Smooth muscle cell of trachea (primary cell): ENCODE measurements at places on chromosomes 16 and 17. TPM values are rescaled to one million over a fixed set of nuclear protein-coding genes. Genes with fewer than 3 reads are reported as not detected.

Gene NOG
- total RNA-seq = not detected in 2 replicates

Gene FBXO39
- total RNA-seq = 0.15 TPM in 1 of 2 replicates, not detected in the other

Gene ALOXE3
- total RNA-seq = under 0.01 TPM in 1 of 2 replicates, not detected in the other

Gene ZPBP2
- total RNA-seq = not detected in 2 replicates

Gene COASY
- 18.5 and 25.1 TPM in 2 replicates for total RNA-seq

Gene PRAC1
- total RNA-seq = not detected in 2 replicates

Gene ADCY9
- 25.6 and 44.5 TPM in 2 replicates for total RNA-seq

Gene OR1A1
- total RNA-seq = not detected in 2 replicates

Gene SOST
- total RNA-seq = not detected in 2 replicates

Gene ABCC11
- 0.33 and 0.44 TPM in 2 replicates for total RNA-seq

Gene PRSS33
- not detected in 2 replicates for total RNA-seq

Gene NDEL1
- 47.8 and 55.9 TPM in 2 replicates for total RNA-seq

Gene CCDC200
- not detected in 2 replicates for total RNA-seq

Gene OR3A3
- total RNA-seq = not detected in 2 replicates

Gene KRTAP4-6
- not detected in 2 replicates for total RNA-seq

Gene TAT
- total RNA-seq = not detected in 2 replicates

Gene HOXB4
- 2.9 and 5.8 TPM in 2 replicates for total RNA-seq

Gene CCL4
- total RNA-seq = not detected in 2 replicates

Gene PRAC2
- total RNA-seq = not detected in 2 replicates

Gene SHISA9
- under 0.01 TPM in 1 of 2 replicates, not detected in the other for total RNA-seq

Gene DOC2A
- total RNA-seq = 1.2 TPM in 1 of 2 replicates, not detected in the other

Gene C1QTNF8
- total RNA-seq = not detected in 2 replicates

Gene RPL26
- 1,897 and 3,622 TPM in 2 replicates for total RNA-seq

Gene NOXO1
- total RNA-seq = 0.15 TPM in 1 of 2 replicates, not detected in the other

Gene EFCAB5
- 0.50 and 0.58 TPM in 2 replicates for total RNA-seq

Gene ACE
- total RNA-seq = 7.9 and 20.5 TPM in 2 replicates

Gene KRTAP4-1
- total RNA-seq = not detected in 2 replicates

Gene IGFALS
- total RNA-seq = under 0.01 and 0.15 TPM in 2 replicates

Gene C17orf113
- total RNA-seq = 0.15 and 0.17 TPM in 2 replicates

Gene SLFN14
- not detected in 2 replicates for total RNA-seq

Gene ADAP2
- 4.1 and 4.5 TPM in 2 replicates for total RNA-seq

Gene CCL4L2
- not detected in 2 replicates for total RNA-seq

Gene MAFG
- total RNA-seq = 16.1 and 25.3 TPM in 2 replicates

Gene MIS12
- total RNA-seq = 7.3 and 15.6 TPM in 2 replicates

Gene C17orf78
- total RNA-seq = not detected in 2 replicates

Gene OR4D1
- under 0.01 TPM in 1 of 2 replicates, not detected in the other for total RNA-seq

Gene CEP112
- total RNA-seq = 5.0 and 5.4 TPM in 2 replicates

Gene SLC38A8
- total RNA-seq = 0.17 TPM in 1 of 2 replicates, not detected in the other

Gene OR3A2
- total RNA-seq = 0.50 TPM in 1 of 2 replicates, not detected in the other

Gene CMTM3
- total RNA-seq = 7.1 and 12.2 TPM in 2 replicates

Gene CCL7
- 1.7 TPM in 1 of 2 replicates, not detected in the other for total RNA-seq

Gene FOXL1
- total RNA-seq = 27.1 and 27.3 TPM in 2 replicates

Gene LCMT1
- total RNA-seq = 37.2 and 53.2 TPM in 2 replicates

Gene PDILT
- total RNA-seq = not detected in 2 replicates

Gene PRR11
- 2.8 and 20.7 TPM in 2 replicates for total RNA-seq

Gene CASKIN1
- under 0.01 and 2.0 TPM in 2 replicates for total RNA-seq

Gene TCAP
- total RNA-seq = 0.29 and 0.50 TPM in 2 replicates

Gene SLC4A1
- total RNA-seq = not detected in 2 replicates

Gene ITGAD
- total RNA-seq = not detected in 2 replicates

Gene ABCA8
- total RNA-seq = 85.1 and 88.7 TPM in 2 replicates

Gene KCNJ18
- total RNA-seq = not detected in 2 replicates

Gene TSPAN10
- 2.5 and 2.6 TPM in 2 replicates for total RNA-seq
